ENCODE measurements at places on chromosomes 1 and 21.

DNA sequence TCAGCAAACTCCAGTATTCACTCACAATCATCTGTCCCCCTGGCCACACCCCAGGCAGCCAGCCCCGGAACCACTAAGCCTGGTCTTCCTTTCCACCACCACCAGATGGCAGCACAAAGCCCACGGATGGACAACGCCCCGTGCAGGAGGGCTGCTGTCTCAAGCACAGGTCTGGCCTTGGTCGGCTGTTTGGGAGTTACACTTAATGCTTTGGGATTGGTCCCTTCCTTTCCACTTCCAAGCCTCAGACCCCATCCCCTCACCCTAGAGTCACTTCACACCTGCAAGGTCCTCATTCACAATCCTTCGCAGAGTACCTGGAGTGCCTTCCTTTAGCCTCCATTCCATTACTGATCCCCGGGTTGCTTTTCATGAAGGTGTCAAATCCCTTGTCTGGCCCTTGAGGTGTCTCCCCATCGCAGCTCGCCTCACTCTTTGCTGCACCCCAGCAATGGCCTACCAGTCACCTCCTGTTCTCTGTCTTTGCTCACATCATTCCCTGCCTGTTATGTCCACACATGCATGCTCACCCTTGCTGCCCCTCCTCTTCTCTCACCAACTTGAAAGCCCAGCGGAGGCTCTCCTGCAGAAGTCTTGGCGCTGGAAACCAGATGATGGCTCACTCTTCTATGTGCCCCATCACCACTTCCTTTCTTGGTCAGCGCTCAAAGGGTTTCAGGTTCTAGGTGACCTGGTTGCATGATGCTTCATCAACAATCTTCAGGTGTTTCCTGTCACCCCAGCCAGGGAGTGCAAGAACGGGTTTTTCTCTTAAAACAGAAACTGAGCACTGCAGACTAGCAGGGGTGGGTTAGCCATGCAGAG is 24.9 kb upstream of the KCNA2 start:
- peak; percentile 77 for DNase-seq

DNA sequence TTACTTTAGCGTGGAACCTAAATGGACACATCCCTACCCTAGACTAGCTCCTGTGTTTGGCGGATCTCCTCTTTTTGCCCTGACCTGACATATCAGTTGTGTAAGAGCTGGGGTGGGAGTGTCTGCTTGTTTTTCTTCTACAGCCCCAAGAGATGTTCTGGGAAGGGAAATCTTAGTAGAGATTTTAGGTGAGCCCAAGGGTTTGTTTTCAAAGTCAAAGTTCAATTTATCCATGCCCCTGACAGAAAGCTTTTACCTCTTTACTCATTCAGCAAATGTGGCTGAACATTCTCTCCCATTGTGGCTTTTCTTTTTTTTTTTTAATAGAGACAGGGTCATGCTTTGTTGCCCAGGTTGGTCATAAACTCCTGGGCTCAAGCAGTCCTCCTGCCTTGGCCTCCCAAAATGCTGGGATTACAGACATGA is 7.3 kb upstream of the TARS2 start:
- no peak for DNase-seq

- no peak for DNase-seq
Measured at GRCh38 chr1:32684167-32684811, 18.3 kb downstream of the SYNC start.

GRCh38 chr1:25053576-25054250 is 123.6 kb upstream of the RUNX3 start:
- DNase-seq = no peak

GRCh38 chr1:1889090-1889750 is 1.7 kb downstream of the GNB1 start:
- no peak for DNase-seq

GRCh38 chr1:184633785-184634184 is 120.9 kb downstream of the EDEM3 start:
- DNase-seq = no peak

DNA sequence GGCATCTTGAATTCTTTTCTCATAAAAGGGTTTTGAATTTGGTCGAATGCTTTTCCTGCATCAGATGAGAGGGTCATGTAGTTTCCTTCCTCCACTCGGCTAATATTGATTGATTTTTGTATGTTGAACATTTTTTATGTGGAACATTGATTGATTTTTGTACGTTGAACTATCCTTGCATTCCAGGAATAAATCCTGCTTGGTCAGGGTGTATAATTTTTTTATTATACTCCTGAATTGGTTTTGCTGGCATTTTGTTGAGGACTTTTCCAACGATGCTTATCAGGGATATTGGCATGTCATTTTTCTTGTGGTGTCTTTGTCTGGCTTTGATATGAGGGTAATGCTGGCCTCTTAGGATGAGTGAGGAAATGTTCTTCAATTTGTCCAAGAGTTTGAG is 8.5 kb downstream of the TMEM240 start:
- no peak for DNase-seq

- no peak for DNase-seq
Measured at GRCh38 chr1:200118779-200119505, 91.4 kb downstream of the NR5A2 start.

DNA sequence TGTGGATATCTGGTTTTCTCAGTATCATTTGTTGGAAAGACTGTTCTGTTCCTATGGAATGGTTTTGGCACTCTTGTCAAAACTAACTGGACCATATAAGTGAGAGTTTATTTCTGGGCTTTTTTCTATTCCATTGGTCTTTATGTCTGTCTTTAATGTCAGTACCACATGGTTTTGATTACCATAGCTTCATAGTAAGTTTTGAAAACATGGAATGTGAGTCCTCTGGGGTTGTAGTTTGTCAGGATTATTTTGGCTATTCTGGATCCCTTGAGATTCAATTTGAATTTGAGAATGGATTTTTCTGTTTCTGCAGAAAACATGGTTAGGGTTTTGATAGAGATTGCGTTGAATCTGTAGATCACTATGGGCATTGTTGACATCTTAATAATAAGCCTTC is 107.9 kb downstream of the ZFYVE9 start:
- no peak for DNase-seq

DNA sequence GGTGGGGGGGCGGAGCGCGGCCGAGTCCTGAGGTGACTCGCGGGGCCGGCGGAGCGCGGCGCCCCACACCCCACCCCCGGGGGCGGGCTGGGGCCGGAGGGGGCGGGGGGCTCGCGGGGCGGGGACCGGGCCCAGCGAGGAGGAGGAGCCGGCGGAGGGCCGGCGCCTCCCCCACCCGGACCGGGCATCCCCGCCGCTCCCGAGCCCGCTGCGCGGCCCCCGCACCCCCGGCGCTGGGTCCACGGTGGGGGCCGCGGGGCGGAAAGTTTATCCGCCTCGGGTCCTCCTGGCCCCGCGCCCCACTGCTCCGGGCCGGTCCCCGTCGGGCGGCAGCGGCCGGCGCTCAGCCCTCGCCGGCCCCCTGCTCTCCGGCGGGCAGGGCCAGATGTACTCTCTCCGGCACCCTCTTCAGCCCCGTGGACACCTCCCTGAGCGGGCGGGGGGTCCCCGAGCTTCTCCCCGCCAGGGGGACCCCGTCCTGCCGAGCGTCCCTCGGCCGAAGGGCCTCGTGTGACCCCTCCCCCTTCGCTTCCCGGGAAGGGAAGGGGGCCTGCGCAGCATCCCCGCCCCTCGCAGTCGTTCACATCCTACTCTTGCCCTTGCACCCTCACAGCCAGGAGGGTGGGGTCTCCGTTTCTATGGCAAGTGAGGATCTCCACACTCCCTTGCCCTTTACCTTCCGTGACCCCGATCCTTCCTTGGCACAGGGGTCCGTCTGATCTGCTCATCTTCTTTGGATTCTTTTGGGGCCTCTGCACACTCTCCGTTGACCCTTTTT is 663 bp downstream of the CAMTA1 start:
- no peak for DNase-seq

- no peak for DNase-seq
Measured at GRCh38 chr1:209702832-209703231, 1.8 kb upstream of the HSD11B1 start.

- DNase-seq = no peak
Measured at GRCh38 chr1:159315381-159315780, 13.2 kb downstream of the FCER1A start.

Data from dorsolateral prefrontal cortex (tissue), 122 donors.